ENCODE measurements at places on chromosomes 12 and 14. TPM values are rescaled to one million over a fixed set of nuclear protein-coding genes. Genes with fewer than 3 reads are reported as not detected.
A peak's percentile ranks its signal among the peaks of the same experiment; 100 is the strongest.

GRCh38 chr12:32906399-32907165, 10.0 kb upstream of the PKP2 start:
- H3K27me3 ChIP-seq: peaks cover 12% of the 10 kb centered on the region
- DNase-seq: no peak
- H3K4me3 ChIP-seq: no peak overlapping the region
- no peak overlapping the region for H3K27ac ChIP-seq
- H3K4me1 ChIP-seq: no peaks in the 10 kb centered on the region

DNA sequence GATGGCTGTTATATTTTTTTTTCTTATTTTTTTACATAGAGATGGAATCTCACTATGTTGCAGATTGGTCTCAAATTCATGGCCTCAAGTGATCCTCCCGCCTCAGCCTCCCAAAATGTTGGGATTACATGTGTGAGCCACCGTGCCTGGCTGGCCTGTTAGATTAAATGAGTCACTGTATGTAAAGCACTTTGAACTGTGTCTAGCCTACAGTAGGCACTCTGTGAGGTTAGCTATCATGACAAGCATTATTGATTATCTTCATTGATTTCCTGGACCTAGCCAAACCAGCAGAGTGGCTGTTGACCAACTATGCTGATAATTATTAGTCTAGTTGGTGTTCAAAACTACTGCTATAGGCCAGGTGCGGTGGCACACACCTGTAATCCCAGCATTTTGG, 42.6 kb downstream of the ARF6 start:
- no peak overlapping the region for H3K27ac ChIP-seq
- H3K4me1 ChIP-seq: peaks cover 11% of the 10 kb centered on the region
- no peak for DNase-seq
- H3K36me3 ChIP-seq: peaks cover 4% of the 10 kb centered on the region
- H3K27me3 ChIP-seq: no peaks in the 10 kb centered on the region

DNA sequence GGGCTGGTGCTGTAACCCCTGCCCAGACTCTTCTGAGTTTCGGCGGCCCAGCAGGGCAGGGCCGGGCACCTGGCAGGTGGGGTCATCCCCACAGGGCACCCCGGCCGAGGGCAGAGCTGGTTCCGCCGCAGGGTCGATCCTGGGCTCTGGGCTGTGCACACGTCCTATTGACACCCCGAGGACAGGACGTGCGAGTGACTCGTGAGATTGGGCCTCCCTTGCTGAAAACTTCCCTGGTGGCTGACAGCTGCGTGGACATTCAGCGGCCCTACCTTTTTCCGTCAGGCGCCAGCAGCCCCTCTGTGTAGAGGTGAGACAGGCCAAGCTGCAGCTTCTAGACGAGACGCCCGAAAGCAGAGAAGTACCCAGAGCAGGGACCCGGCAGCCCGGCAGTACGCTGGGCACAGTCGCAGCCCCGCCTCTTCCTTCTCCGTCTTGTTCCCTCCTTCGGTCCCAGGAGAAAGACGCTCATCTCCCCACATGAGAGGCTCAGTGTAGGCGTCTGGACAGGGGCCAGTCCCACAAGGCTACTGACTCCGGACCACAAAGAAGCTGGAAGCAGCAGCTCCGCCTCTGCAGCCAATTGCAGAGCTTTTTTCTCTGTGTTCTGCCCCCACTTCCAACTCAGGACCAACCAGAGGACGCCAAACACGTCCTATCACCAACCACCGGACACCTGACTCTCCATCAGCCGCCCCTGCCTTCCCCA, at the start of gene LRCOL1:
LRCOL1 (minus strand) TSS at position 532 of the 709 bp plus-strand sequence. CDS start 4,331 bp downstream, outside the sequence.
- peaks cover 4% of the 10 kb centered on the region for H3K36me3 ChIP-seq
- H3K27me3 ChIP-seq: peaks cover 53% of the 10 kb centered on the region
- peak within 1 kb of the TSS; percentile 76 for H3K4me3 ChIP-seq
- no peak for DNase-seq
- H3K27ac ChIP-seq: no peak within 1 kb of the TSS
- peaks cover 18% of the 10 kb centered on the region for H3K4me1 ChIP-seq

HRK gene
- 0.30 TPM for total RNA-seq

- peaks cover 12% of the 10 kb centered on the region for H3K36me3 ChIP-seq
- no peak overlapping the region for H3K4me3 ChIP-seq
- no peak for DNase-seq
- no peak overlapping the region for H3K27ac ChIP-seq
- H3K27me3 ChIP-seq: no peaks in the 10 kb centered on the region
- H3K4me1 ChIP-seq: peaks cover 8% of the 10 kb centered on the region
Measured at GRCh38 chr12:132633398-132633797, 14.8 kb downstream of the P2RX2 start.

GRCh38 chr14:68246786-68247105, 427.2 kb downstream of the RAD51B start:
- H3K27me3 ChIP-seq: no peaks in the 10 kb centered on the region
- DNase-seq: no peak
- H3K4me1 ChIP-seq: peaks cover 29% of the 10 kb centered on the region
- H3K27ac ChIP-seq: peak overlapping the region; percentile 24
- H3K4me3 ChIP-seq: no peak overlapping the region

GRCh38 chr14:95667249-95667693, 19.0 kb upstream of the TCL1B start:
- no peak overlapping the region for H3K27ac ChIP-seq
- H3K27me3 ChIP-seq: peaks cover 47% of the 10 kb centered on the region
- H3K4me3 ChIP-seq: no peak overlapping the region
- peaks cover 1% of the 10 kb centered on the region for H3K4me1 ChIP-seq
- no peak for DNase-seq
- peaks cover 2% of the 10 kb centered on the region for H3K36me3 ChIP-seq

IKBIP gene
- total RNA-seq: 3.1 TPM

DNA sequence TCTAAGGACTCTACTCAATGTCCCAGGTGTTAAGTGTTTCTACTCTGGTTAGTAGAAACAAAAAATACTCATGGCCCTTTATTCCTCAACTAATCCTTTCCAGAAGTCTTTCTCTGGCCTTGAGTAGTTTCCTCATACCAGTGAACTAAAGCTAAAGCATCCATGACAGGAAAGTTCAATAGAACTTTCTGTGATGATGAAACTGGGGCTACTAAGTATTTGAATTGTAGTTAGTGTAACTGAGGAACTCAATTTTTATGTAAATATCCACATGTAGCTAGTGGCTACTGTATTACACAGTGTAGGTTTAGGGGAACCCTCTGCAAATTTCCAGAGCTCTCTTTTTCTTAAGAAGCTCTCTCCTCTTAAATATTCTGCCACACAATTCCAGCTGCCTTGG, 63.7 kb downstream of the R3HDM2 start:
- no peak for DNase-seq
- no peak overlapping the region for H3K4me3 ChIP-seq
- H3K36me3 ChIP-seq: no peaks in the 10 kb centered on the region
- peaks cover 5% of the 10 kb centered on the region for H3K4me1 ChIP-seq
- H3K27me3 ChIP-seq: no peaks in the 10 kb centered on the region

DNA sequence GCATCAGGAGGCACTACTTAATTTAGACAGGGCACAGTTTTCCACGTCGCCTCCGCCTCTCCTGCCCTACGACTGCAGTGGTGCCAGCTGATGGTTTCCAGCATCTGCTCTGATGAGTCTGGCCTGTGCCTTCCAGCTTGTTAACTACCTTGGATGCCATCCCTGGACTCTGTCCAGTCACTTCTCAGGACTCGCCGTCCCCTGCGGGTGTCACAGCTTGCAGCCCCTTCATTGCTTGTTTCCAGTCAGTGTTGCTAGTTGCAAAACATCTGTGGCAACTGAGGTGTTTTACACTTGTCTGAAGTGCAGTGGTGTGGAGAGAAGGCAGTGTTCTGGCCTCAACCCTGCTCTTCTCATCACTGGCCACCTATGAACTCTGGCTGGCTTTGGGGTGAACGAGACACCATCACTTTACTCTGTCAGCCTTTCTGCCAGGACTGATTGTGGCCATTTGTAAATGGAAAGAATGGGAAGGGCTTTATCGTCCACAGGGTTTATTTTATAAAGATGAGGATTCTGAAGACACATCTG, 8.3 kb downstream of the ADGRD1 start:
- peaks cover 2% of the 10 kb centered on the region for H3K36me3 ChIP-seq
- H3K27ac ChIP-seq: no peak overlapping the region
- no peaks in the 10 kb centered on the region for H3K4me1 ChIP-seq
- no peak overlapping the region for H3K4me3 ChIP-seq
- no peak for DNase-seq
- peaks cover 29% of the 10 kb centered on the region for H3K27me3 ChIP-seq

DNA sequence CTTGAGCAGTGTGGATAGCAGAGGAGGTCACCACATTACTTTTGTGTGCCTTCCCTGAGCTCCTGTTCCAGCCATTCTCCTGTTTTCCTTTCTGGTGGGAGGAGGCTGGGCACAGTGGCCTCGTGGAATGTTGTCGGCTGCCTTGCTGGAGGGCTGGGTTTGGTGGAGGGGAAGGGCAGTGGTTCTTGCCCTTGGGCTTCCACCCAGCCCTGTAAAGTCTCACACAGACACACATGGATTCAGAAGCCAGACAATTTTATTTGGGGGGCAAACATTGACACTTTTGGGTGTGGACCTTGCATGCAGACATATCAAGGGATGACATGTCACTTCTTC, 866 bp downstream of the NPFF start:
- H3K36me3 ChIP-seq: peaks cover 5% of the 10 kb centered on the region
- DNase-seq: no peak
- H3K27me3 ChIP-seq: no peaks in the 10 kb centered on the region

GRCh38 chr12:105741786-105742566, 396.8 kb downstream of the NUAK1 start:
- no peaks in the 10 kb centered on the region for H3K36me3 ChIP-seq
- no peak overlapping the region for H3K4me3 ChIP-seq
- H3K27me3 ChIP-seq: peaks cover 15% of the 10 kb centered on the region
- DNase-seq: no peak
- H3K4me1 ChIP-seq: no peaks in the 10 kb centered on the region
- no peak overlapping the region for H3K27ac ChIP-seq

DNA sequence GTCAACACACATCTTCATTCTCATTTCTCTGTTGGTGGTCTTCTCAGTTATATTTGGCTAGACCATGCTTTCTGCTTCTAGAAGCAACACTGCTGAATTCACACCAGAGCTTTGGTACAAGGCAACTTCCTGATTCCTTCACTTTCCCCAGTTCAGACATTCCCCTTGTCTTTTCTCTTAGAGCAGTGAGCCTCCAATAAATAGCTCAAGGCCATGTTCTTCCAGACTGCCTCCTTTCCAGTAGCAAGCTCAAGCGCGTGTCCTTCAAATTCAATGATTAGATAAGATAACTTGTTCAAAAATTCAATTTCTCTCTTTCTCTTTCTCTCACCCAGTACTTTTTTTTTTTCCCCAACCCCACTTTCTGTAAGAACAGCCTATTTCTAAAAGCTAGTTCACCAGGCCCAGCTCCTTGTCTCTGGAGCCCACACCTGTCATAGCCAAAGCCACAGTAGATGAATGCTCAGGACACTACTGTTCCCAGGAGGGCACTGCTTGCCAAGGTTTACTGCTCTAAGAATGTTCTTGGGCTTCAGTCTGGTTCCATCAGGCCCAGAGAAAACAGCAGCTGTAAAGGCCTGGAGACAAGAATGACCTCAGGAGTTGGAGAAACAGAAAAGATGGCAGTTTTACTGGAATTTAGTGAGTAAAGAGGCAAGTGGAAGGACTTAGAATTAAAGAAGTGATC, 17.7 kb downstream of the TBK1 start:
- H3K4me3 ChIP-seq: peak overlapping the region; percentile 39
- H3K27me3 ChIP-seq: no peaks in the 10 kb centered on the region
- no peak for DNase-seq
- peak overlapping the region; percentile 39 for H3K27ac ChIP-seq

GRCh38 chr14:61678975-61679374, 16.3 kb upstream of the HIF1A start:
- H3K36me3 ChIP-seq: no peaks in the 10 kb centered on the region
- peaks cover 4% of the 10 kb centered on the region for H3K4me1 ChIP-seq
- no peak for DNase-seq

RNU4-1 gene
- 2,168 TPM for total RNA-seq

SDR9C7 gene
- total RNA-seq: not detected

TAS2R10 gene
- 0.45 TPM for total RNA-seq

- H3K4me3 ChIP-seq: no peak overlapping the region
- peaks cover 14% of the 10 kb centered on the region for H3K4me1 ChIP-seq
- H3K27ac ChIP-seq: no peak overlapping the region
- DNase-seq: no peak
- peaks cover 4% of the 10 kb centered on the region for H3K36me3 ChIP-seq
Measured at GRCh38 chr12:12986775-12987331, 13.2 kb downstream of the HEBP1 start.

DNA sequence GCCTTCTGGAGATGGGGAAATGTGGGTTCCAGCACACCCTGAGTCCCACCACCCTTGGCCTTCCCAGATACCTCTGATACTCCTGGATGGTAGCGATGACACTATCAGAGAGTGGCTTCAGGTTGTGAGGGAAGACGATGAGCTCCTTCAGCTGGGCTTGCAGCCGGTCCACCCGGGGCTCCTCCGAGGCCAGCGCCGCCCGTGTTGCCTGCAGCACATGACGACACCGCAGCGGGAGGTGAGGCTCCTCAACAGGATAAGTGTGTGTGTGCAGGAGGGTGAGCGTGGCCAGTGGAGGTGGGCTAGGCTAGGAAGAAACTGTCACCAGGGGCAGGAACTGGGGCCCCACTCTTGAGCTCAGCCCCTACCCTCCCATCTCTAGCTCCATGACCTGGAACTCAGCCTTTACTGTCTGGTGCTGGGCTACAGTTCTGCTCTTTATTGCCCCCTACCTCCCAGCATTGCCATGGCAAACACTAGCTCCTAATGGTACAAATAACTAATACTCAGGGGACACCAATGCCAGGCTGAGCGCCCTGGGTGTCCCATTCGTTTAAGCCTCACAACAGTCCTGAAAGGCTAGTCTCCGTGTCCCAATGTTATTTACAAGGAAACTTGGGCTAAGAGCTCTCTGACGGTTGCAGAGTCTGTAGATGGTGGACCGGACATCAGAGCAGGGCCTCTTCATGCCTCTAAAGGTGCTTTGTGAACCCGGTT, 64.1 kb downstream of the SYNE3 start:
- no peaks in the 10 kb centered on the region for H3K27me3 ChIP-seq
- H3K4me1 ChIP-seq: peaks cover 3% of the 10 kb centered on the region
- no peak overlapping the region for H3K4me3 ChIP-seq
- peak overlapping the region; percentile 54 for H3K27ac ChIP-seq

AQP6 gene
- not detected for total RNA-seq

ANKRD52 gene
- total RNA-seq: 30.8 TPM

GRCh38 chr14:76720382-76720813, 40.9 kb upstream of the VASH1 start:
- no peak for DNase-seq
- H3K4me1 ChIP-seq: peaks cover 10% of the 10 kb centered on the region
- peak overlapping the region; percentile 74 for H3K4me3 ChIP-seq
- peaks cover 43% of the 10 kb centered on the region for H3K27me3 ChIP-seq

- H3K27ac ChIP-seq: no peak overlapping the region
- H3K36me3 ChIP-seq: no peaks in the 10 kb centered on the region
- H3K27me3 ChIP-seq: no peaks in the 10 kb centered on the region
- no peak for DNase-seq
- H3K4me3 ChIP-seq: no peak overlapping the region
Measured at GRCh38 chr14:67957946-67958345, 138.4 kb downstream of the RAD51B start.

GRCh38 chr14:36976571-36977023, 195.8 kb downstream of the SLC25A21 start:
- H3K27ac ChIP-seq: no peak overlapping the region
- no peaks in the 10 kb centered on the region for H3K4me1 ChIP-seq
- no peaks in the 10 kb centered on the region for H3K36me3 ChIP-seq
- H3K4me3 ChIP-seq: no peak overlapping the region
- H3K27me3 ChIP-seq: no peaks in the 10 kb centered on the region
- no peak for DNase-seq

- DNase-seq: no peak
- no peak overlapping the region for H3K4me3 ChIP-seq
- no peaks in the 10 kb centered on the region for H3K36me3 ChIP-seq
- H3K4me1 ChIP-seq: peaks cover 53% of the 10 kb centered on the region
Measured at GRCh38 chr14:68774771-68775613, 17.9 kb downstream of the ZFP36L1 start.
